ENCODE measurements at places on chromosomes 5 and 9.

DNA sequence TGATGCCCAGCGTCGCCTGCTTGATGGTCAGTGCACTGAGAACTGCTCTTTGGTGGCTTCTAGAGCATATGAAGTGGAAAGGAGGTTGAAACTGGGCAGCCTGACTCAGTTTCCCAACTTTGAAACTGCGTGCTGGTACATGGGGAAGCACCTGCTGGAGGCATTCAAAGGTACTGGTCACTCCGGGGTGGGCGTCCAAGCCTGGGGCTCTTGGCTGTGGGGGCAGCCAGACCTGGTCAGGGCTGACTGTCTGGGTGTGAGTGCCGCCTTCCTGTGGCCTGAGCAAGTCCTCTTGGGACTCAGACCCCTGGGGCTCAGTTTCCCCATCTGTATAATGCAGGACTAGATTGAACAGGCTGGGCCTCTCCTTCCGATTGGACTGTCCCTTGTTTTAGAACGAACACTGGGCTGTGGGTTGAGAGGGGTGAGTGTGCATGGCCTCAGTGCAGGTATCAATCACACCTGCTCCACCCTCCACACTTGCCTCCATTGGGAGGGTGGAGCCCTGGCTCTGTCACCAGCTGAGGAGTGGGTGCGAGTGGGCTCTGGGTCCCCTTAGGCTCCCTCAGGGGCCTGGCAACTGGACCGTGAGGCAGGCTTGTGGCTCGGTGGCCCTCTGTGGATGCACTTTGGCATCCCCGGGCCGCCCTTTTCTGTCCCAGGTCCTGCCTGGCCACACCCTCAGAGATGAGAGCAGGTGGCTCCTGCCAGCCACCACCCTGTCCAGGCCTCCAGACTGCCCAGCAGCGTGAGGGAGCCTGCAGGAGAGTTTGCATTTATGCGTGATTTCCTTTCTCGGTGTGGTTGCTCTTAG is 80.2 kb downstream of the PHF2 start:
- no peak for DNase-seq

- no peak for DNase-seq
Observed at GRCh38 chr5:94562327-94562971, 56.0 kb downstream of the KIAA0825 start.

DNA sequence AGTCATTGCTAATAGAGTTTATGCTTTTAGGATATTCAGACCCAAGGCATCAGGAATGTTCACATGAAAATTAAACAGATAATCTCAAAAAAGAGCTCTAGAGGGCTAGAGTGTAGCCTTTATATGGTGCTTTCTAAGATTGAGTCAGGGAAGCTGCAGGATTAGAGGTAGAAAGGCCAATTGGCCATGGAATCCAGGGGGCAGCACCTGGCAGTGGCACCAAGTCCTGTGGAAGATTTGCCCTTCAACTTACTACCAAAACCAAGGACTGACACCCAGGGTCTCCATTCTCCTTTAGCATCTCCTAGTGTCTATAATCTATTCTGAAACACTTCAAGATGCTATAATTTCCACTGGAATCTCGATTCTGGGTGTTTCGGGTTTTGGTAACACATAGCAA is 112.4 kb downstream of the ACER2 start:
- DNase-seq: no peak

DNA sequence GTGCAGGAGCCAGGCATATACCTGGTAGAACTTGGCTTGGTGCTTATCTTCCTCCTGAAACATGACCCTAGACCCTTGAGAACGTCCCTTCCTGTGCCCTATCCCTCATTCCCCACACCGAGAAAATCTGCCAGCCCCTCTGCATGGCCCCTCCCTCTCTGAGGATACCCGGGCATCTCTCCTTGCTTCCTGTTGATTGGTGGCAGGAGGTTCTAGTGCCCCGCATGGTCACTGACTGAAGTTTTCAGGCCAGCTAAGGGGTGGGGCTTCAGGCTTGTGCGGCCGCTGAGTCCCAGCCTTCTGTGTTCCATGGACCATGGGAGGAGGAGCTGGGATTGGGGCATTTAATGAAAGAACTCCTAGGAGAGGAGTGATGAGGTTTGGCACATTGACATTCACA is 22.8 kb downstream of the IGIP start:
- DNase-seq: no peak

DNA sequence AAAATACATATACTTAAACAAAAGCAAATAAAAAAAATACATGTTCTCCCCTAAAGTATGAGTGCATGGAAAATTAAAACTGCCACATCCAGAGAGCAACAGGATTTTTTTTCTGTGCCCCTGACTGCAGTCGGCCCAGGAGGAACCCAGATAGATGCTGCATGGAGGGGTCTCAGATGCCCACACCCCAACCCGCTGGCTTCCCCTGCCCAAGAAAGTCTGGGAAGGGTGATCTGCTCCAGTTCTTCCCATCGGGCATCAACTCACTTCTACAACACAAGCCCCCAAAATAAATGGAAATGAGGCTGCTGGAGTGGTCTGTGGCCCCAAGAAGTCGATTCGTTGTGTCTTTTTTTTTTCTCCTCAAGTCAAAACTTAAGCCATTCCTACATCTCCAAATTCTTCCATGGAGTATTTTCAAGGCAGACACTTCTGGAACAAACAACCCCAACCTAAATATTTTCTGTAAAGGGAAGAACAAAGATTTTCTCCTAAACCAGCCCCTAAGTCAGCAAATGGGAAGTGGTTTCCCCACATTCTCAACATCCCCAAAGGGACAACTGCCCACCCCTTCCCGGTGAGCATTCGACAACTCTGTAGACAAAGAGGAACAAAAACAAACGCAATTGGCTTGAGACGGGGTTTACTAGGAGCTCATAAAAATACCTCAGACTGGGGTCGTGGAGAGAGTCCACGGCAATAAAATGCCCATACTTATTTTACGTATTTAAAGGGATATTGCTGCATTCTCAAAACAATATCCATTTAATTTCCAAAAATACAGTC is 46.7 kb downstream of the ROR2 start:
- DNase-seq: no peak

GRCh38 chr5:142823126-142823525 is 52.9 kb downstream of the ARHGAP26 start:
- DNase-seq: no peak

DNA sequence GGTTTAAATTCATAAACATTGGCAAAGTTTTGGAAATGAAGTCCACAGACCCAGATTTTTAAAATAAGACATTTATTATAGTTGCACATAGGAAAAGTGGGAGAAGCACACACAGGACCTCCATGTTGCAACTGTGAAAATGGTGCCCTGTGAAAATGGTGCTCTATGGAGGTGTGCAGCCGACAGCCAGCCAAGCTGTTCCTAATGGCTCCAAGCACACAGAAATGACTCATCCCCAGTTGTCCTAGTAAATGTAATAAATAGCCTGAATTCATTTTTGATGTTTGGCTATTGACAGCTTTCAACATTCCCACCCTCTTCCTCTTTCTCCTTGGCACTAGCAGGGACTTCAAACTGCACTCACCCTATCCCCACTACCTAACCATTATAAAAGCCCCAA is 590.9 kb downstream of the CAAP1 start:
- no peak for DNase-seq

DNA sequence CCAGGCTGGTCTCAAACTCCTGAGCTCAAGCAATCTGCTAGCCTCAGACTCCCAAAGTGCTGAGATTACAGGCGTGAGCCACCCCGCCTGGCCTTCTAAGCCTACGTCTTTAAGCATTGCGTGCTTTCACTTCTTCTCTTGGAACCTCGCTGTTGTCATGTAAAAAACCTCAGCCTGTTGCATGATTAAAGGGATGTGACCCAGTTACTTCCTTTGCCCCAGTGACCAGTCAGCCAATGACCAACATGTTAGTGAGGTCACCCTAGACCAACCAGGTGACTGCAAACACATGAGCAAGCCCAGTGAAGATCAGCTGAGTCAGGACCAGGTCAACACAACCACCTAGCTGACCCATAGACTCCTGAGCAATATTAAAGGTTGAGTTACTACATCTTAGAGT is 10.5 kb downstream of the KIF4B start:
- no peak for DNase-seq

DNA sequence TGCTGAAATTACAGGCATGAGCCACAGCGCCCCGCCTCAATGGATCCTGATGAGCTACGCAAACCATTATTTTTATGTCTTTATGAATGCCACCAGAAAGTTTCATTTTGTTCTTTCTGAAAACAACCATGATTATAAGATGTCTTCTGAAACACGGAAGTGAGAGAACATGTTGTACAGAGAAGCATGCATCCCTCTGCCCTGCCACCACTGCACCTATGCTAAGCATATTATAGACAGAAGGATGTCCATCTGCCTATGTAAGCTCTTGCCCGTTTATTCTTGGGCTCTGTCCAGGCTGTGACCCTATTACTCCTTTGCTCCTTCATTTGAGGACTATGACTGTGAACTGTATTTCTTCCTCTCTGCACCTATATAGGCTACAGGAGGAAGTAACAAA is 74.3 kb downstream of the GRAMD2B start:
- no peak for DNase-seq

Data from CD4-positive, alpha-beta T cell treated with Interleukin-15 for 4 hours (primary cell).